EL (cell line): ENCODE measurements at places on chromosomes 5 and 9.

DNA sequence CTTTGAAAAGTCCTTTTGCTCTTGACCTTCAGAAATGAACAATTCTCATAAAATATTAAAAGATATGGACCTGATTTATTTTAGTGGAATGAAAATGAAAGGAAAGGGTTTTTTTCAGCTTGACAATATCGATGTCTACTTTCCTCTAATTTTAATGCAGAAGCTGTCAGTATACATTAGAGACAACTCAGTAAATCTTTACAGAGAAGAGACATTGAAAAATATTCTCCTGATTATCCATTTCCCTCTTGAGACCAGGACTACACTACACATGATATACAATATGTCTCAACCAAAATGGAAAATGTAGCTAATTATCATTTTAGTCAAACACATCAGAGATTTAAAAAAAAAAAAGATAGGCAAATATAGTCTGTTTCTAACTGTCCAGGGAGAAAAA is 288.5 kb upstream of the NUDT12 start:
- DNase-seq, result no peak

DNA sequence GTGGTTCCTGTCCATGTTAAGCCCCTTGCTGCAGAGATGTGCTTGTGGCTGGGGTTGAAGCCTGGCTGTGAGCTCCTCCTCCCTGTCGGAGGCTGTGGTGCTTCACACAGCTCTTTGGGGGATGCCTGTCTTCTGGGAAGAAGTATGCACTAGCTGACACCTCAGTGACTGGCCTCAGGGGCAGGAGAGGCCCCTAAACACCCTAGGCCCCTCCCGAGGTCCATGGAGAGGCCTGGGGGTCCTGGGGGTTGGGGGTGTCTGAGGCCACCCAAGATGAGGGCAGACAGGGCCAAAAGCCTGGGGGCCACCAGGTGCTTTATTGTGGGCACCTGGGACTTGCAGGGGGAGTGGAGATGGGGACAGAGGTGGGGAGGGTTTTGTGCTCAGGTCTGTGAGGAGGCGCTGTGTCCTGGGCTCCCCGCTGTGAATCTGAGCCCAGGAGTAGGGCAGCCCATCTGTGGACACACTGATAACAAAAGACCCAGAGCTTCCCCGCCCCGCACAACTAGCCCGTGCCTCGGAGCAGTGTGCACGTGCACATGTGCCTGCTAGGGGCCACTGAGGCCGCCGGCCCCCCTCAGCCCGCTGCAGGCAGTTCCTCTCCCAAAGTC is 92.0 kb downstream of the PHF2 start:
- DNase-seq, result no peak

GRCh38 chr5:38707352-38708210 is 138.2 kb upstream of the OSMR start:
- DNase-seq, result no peak

- DNase-seq, result peak; percentile 10
These were observed 32.7 kb downstream of the SMC5 start for GRCh38 chr9:70291446-70291845.

DNA sequence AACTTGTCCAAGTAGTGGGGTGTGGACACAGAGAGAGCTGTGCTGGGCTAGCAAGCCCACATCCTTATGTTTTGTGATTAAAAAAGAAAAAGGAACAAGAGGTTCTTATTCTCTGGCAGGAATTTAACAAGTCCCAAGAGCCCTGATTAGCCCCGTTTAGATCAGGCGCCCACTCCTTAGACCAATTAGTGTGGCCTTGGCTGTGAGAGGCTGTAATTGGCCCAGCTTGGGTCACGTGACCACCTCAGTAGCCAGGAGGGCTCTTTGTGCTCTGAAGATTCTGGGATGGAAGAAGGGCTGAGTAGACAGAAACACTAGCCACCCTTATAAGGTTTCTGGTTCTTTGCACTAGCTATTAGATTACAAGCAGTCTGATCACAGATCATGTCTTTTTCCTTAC is 31.1 kb downstream of the GCNT4 start:
- no peak for DNase-seq

- peak; percentile 26 for DNase-seq
These were observed 281.7 kb downstream of the CCDC171 start for GRCh38 chr9:15834541-15834940.

- peak; percentile 59 for DNase-seq
These were observed 57.9 kb upstream of the FST start for GRCh38 chr5:53422539-53422938.

DNA sequence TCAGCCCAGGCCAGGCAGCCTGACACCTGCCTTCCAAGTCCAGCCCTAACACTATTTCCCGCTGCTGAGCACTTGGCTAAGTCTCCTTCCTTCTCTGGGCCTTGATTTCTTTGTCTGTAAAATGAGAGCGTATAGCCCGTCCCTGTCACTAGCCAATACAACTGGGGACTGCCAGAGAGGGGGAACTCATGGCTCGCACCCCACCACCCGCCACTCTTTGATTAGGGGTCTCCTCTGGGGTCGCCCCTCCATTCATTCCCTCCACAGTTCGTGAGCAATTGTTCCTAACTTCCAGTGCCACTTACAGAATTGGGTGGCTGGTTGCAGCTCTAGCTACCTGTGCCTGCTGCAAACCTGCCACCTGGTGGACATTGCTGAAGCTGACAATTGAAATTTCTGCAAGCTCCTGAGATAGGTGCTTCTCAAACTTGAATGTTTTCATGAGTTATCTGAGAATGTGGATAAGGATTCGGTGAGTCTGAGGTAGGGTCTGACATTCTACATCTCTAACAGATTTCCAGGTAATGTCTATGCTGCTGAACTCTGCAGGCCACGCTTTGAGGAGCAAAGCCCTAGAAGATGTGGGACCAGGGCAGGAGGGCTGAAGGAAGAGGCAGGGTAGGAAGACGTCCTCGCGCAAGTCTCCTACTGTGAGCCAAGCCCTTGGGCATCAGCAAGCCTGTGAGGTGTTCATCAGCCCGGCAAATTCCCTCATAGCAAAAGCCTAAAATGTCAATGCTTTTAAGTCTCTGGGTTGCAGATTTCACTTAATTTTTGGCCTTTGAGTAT is 13.3 kb upstream of the RECK start:
- peak; percentile 67 for DNase-seq

DNA sequence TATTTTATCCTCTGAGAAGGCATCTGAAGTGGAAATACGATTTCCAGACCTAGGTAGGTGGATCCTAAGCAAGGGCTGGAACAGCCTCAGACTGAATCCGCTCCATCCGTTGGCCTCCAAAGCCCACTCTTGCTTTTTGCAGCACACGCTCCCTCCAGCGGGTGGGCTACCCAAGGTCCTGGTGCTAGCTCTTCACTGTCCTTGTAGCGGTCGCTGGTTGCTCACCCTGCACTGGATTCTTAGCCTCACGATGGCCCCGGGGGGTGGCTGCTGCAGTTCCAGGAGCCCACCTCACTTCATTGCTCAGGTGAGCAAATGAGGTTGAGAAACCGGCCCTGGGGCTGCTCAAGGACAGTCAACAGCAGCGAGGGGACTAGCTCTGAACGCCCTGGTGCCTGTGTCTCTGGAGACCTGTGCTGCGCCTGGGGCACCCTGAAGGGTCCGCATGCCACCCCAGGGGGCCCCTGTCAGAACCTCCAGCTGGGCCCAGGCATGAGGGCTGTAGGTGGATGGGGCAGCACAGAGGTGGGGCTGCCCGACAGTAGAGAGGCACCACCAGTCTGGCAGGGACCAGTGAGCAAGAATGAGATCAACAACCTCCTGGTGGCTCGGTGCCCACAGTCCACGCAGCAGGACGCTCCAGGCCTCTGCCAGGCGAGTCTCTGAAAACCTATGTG is 4.3 kb downstream of the MGAT4B start:
- DNase-seq, result no peak

DNA sequence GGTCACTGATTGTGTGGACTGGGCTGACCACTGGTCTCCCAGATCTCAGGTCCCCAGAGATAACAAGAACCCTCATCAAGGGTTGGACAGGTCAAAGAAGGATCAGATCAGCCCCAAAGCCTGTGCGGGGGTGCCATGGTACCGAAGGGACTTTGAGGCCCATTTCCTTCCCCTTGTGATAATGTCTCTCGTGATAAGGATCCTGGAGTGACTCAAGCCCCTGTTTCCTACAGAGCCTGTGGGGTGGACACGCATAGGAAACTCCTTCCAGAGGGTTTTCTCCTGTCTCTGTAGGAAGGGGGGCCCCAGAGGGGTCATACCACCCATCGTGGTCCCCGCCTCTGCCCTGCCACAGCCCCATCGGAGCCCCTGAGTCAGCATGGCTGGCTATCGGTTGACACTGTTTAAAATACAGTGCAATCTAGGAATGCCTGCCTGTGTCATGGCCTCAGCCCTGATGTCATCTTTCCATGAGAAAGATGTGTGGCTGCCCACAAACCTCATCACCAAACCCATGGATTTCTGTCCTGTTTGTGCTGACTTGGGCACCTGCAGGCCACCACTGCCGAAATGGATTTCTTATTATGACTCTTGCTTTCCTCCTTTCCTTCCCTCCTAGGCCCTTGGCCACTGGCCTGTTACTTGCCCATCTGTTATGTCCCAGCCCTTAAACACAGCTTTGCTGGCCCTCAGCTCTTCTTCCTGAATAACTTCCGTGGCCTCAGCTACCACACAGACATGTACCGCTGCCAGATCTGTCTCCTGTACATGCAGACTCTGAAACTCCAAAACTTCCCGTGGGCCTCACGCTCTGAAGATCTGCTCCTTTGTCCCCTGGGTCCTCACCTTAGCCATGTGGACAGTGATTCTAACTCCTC is 2.9 kb upstream of the CSF2 start:
- peak; percentile 42 for DNase-seq

DNA sequence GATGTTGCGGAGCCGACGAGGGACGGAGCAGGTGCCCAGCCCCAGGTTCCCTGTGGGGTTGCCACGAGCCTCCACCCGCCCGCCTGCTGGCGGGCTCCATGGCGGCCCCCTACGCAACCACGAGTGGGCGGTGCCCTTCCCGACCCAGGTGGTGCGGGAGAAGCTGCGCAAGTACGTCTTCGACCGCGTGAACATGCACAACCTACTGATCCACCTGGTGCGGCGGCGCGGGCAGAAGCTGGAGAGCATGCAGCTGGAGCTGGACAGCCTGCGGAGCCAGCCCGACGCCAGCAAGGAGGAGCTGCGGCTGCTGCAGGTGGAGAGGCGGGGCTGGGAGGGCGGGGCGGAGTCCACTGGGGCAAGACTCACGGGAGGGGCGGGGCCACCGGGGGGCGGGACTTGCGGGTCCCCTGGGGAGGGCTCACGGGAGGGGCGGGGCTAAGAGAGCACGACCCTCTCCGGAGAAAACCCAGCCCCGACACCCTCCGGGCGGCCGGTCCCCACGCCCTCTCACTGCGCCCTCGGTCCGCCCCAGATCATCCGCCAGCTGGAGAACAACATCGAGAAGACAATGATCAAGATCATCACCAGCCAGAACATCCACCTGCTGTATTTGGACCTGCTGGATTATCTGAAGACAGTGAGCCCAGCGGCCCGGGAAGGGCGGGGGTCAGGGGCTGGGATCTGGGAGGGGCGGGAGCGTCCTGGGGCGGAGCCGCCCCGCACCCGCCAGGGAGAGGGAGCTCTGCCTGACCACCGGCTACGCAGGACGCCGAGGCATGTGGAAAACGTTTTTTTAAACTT is 3.9 kb downstream of the CCDC183 start:
- DNase-seq, result peak; percentile 75

GRCh38 chr5:112635276-112635675 is 102.4 kb upstream of the APC start:
- DNase-seq, result no peak

- DNase-seq, result no peak
These were observed 409.1 kb downstream of the TAF11L14 start for GRCh38 chr5:18043344-18043743.

- no peak for DNase-seq
These were observed 5.3 kb downstream of the SARDH start for GRCh38 chr9:133732639-133733408.

GRCh38 chr5:12876541-12877298 is 972.5 kb upstream of the CTNND2 start:
- DNase-seq, result no peak

DNA sequence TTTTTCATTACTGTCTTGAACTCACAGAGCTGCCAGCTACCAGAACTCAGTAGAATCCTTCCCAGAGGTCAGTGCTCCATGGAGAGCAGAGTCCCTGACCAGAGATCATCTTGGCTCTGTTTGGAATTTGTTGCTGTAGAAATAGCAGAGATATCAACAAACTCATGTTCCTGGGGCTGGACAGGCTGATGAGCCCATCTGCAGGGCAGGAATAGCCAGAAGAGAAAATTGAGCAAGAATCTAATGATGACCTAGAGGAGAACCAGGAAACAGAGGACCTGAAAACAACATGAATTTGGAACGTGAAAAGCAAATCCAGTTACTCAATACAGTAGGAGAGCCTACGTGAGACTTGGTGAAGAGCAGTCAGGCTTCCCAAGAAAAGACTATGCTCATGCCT is 437.8 kb downstream of the PLK2 start:
- DNase-seq, result no peak

GRCh38 chr9:16960084-16960483 is 89.6 kb upstream of the BNC2 start:
- DNase-seq, result peak; percentile 54

DNA sequence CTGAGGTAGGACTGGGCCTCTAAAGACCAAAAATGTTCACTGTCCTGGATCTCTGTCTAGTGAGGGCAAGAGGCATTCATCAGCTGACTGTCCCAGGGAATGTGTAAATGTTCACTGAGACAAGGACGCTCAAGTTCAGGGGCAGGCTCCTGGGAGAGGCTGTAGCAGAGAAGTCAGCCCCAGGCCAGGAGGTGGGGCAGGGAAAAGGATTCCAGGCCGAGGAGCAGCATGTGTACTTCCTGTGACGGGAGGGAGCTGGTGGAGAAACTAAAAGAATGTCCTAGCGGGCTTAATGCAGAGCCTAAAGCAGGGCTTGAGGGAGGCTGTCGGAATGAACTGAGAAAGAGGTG is 205.8 kb downstream of the GABBR2 start:
- DNase-seq, result peak; percentile 79

DNA sequence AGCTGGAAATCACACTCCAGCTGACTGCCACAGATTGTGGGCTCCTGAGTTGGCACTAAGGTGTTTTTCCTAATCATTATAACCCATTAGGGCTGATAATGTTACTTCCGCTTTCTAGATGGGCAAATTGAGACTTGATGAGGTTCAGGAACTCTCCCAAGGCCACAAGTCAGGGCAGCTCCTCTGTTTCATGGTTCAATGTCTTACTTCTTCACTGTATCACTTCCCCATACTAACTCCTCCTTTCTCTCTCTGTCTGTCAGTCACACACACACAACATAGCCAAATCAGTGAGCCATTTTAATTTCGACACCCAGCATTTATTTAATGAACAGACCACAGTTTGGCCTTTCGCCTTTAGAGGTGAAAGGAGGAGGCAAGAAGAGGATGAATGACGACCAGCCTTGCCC is 17.8 kb upstream of the TRAF1 start:
- DNase-seq, result no peak

DNA sequence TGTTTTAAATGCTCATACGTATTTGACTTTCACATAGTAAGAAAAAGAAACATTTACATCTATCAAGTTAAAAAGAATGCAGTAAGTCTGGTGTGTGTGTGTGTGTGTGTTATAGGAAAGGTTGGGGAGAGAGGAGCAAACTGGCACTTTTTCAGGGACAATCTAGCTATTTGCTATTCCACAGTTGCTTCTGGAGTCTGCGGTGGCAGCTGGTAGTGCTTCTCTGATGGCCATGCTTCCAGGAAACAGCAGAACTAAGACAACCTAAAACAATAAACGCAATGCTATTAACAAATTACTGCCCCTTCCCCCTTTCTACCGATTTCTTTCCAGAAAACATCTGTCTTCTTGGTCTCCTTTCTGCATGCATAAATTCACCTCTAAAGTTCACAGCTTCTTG is 70.0 kb upstream of the CDH10 start:
- no peak for DNase-seq

- DNase-seq, result no peak
These were observed 933.6 kb downstream of the EFNA5 start for GRCh38 chr5:106737111-106737510.

GRCh38 chr9:20353524-20353923 is 268.8 kb downstream of the MLLT3 start:
- no peak for DNase-seq
